ENCODE measurements at places on chromosomes 7 and 10.

DNA sequence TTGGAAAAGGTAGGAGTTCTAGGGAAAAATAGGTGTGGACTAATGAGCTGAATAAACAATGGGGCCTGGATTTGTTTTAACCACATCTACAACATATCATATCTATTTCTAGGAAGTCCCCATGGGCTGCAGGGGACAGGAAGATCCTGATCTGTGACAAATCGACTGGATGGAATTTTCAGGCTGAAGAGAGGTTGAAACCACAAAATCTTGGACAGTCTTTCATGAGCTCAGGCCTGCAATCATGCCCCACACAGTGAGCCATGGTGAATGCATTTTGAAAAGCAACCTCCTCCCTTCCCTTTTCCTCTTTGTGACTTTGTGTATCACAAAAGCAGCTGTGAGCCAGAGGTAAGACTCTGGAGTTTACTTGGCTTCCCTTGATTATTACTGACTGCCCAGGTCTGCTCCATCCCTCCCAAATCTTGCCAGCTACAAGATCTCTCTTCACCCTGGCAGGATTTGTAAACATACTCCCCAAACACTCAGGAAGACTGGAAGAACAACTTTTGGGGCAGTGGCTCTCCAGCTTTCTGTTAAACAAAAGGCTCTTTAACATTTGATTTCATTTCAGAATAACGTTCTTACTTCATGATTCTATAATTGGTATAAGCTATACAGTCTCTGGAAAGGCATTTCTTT, 66.4 kb downstream of the ASAH2B start:
- no peak for DNase-seq

GRCh38 chr10:132077091-132077490, 11.3 kb downstream of the JAKMIP3 start:
- DNase-seq: no peak

- DNase-seq: no peak
These were observed 1.3 kb upstream of the PPRC1 start for GRCh38 chr10:102131286-102132170.

DNA sequence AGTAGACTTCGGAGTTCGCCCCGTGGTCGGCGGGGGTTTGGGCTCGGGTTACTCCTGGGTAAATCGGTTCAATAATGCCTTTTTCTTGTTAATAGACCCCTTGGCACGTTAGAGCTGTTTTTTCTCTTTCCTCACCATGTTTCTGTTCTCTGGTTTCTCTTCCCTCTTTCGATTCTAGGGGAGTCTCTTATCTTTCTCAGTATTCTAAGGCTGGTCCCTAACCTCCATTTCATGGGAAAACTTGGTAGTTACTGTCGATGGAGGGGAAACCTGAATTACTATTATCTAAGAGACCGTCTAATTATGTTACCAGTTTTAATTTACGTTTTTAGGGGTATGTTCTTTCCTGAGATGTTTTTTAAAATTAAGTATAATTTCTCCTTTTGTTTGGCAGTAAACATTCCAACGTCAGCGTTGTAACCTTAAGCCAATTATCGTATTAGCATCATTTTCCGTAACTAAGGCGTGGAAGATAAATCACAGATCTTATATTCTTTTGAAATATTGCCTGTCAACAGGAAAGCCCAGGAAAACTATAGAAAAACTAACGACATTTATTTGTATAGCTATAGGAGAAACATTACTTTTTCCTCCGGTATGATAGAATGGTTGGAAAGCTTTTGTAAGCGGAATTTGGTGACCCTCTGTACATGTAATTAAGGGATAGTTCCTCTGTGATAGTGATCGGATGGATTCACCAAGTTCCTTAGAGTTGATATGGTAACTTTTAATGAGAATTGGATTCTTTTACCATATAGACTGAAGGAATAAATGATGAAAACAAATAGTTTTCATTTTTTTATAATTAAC, 847 bp downstream of the BTAF1 start:
- DNase-seq: no peak

DNA sequence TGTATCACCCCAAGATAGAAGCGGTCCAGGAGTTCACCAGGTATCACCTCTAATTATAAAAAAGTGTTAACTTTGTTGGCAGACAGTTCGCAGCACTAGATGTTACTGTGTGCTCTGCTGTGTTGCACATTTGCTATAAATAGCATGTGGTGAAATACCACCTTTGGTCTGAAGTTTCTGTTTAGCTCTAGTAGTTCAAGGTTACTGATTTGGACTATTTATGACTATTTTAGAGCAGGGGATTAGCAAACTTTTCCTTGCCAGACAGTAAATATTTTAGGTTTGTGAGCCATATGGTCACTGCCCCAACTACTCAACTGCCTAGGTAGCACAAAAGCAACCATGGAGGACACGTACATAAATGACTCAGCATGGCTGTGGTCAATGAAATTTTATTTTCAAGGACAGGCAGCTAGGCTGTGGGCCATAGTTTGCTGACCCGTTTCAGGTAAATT, 16.5 kb downstream of the DENND10 start:
- no peak for DNase-seq

- no peak for DNase-seq
These were observed 47.1 kb upstream of the NCAPG2 start for GRCh38 chr7:158751751-158752150.

- DNase-seq: no peak
These were observed 42.4 kb downstream of the STARD3NL start for GRCh38 chr7:38220452-38220851.

GRCh38 chr7:150992051-150992640, 1.3 kb downstream of the NOS3 start:
- DNase-seq: no peak

- DNase-seq: no peak
These were observed 515 bp downstream of the TBX20 start for GRCh38 chr7:35253460-35253709.

DNA sequence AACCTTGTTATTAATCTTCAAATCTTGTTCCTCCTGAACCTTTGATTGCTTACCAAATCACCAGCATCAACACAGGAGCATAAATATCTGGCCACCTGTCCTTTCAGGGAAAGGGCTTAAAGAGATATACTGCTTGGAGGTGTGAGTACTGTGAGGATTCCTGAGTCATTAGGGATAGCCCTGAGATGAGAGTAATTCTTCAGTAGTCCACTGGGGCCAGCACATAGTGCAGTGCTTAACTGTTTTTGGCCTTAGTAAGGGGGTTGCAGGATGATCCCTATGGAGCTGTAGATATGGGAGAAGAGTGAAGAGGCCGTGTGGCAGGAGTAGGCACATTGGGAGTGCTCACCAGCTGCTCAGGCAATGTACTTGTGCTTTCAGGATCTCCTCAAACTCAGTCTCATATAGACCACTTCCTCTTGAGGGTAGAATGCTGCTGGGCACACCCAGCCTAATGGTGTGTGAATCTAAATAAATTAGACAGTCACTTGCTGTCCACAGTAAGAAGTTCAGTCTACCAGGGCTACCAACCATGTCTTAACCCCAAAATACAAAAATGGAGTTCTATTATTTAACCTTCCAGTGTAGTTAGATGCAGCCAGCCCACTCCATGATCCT, 26.5 kb upstream of the GPR141 start:
- no peak for DNase-seq

DNA sequence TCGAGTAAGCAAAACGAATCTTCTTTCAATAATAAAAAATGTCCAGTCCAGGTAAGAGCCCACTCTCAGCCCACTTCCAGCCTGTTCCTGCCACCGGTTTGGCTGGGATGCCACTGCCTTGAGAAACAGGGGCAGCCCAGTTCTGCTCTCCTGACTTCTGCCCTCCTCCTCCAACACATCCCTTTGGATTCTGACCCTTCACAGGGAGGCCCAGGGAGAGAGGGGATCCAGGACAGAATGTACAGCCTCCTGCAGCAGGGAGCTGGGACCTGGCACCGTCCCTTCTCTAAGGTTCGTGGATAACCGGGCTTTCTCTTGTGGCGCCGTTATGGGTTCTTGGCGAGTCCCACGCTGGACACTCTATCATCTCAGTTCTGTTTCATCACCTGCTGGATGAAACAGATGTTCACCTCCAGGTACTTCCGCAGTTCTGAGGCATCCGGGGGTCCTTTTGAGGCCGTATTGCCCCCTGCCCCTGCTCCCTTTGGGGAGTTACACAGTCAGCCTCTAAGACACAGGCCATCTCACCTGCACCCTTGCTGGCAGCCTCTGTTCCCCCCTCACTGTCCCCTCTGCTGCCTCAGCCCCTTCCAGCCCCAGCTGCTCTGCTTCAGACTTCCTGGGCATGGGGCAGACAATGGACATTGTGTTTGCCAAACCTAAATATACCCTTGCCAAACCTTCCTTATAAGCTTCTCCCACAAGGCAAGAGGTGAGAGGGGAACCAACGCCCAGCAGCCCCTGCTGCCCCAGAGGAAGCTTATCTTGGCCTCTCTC, 203.8 kb upstream of the ZMIZ1 start:
- no peak for DNase-seq

DNA sequence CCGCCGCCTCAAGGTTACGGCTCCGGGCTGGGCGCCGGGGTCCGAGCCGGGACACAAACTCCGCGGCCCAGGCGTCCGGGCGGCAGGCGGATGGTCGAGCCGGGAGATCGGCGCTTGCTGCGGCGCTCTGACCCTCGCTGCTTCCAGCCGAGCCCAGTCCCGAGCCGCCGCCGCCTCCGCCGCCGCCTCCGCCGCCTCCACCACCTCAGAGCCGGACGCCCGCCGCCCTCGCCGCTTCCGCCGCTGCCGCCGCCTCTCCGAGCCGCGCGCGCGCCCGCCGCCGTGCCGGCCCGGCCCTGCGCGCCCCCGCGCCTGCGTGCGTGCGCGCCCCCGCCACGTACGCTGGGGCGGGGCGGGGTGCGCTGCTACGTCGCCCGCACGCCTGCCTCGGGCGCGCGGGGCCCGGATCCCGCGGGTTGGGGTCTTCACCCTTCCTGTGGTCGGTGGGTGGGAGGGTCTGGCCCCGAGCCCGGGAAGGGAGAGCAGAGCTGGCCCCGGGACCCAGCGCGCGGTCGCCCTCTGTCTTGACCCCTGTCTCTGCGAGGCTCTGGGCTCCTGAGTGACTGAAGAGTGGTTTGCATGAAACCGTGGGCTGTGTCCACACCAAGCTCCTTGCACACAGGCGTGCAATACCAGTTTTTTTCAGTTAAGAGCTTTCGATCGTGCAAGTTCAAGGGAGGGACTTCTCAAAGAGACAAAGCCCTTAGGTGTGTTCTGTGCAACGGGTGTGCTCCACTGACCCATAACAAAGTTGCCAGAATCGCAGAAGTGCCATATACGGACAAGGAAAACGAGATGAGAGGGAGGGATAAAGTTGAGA, at the start of gene SMURF1:
SMURF1 (minus strand) TSS at position 256 of the 820 bp plus-strand sequence. CDS start 328 bp downstream, outside the sequence.
- no peak for DNase-seq

DNA sequence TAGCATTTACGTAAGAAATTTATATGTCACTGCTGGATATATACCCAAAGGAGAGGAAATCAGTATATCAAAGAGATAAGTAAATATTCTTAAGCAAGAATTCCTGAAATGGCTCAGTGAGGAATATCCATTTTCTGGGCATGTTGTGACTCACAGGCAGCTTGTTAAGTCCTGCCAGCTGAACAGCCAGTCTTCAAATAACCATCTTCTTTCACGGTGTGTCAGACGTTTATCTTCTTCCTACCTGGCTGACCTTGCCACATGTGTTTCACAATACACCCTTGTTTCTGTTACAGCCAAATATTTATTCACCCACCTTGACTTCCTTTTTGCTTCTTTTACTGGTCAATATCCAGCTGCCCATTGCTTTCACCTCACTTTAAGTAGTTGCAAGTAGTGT, 648.1 kb downstream of the ANKRD7 start:
- no peak for DNase-seq

DNA sequence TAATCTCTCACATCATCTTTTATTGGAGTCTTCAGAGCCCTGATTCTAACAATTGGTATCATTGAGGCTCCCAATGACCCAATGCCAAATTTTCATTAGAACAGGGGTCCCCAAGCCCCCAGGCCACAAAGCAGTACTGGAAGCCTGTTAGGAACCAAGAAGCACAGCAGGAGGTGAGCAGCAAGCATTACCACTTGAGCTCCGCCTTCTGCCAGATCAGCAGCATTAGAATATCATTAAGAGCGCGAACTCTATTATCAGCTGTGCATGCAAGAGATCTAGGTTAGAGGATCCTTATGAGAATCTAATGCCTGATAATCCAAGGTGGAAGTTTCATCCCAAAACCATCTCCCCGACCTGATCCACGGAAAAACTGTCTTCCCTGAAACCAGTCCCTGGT, 23.1 kb downstream of the KIF5B start:
- no peak for DNase-seq

DNA sequence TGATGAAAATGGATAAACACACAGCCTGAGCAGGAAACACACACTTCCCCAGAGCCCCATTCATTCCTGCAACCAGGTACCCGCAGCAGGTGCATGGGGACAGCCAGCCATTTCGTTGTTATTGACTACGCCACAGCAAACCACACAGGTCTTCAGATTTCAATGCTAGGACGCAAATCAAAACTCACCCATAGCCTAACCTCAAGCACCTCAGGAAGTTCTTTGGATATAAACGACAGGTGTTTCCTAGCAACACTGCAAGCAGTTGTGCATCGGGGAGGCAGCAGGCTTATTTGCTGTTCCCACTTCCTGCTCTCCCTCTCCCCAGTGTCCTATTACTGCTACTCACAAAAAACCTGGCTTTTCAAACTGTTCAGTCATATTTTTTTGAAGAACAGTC, 176.5 kb upstream of the FRMD4A start:
- no peak for DNase-seq

DNA sequence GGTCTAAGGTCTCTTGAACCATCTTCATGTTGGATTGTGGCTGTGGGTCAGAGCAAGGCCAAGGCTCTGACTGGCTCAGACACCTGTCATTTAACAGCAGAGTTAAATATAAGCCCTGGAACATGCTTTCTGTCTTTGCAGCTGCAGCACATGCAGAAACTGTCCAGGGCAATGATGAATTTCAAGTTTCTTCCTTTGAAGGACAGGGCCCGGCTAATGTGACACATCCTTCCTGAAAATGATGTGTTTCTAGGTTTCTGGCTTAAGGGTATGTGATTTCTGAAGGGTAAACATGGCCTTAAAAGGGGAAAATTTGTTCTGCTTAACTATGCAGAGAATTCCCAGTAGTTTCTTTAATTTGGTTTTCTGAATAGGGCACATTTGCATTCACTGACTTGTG, 34.0 kb upstream of the SLC35B4 start:
- no peak for DNase-seq

GRCh38 chr10:125967533-125967932, 71.2 kb downstream of the FANK1 start:
- no peak for DNase-seq

GRCh38 chr10:61050120-61050745, 106.2 kb upstream of the RHOBTB1 start:
- no peak for DNase-seq

GRCh38 chr10:132514821-132515520, 22.6 kb upstream of the INPP5A start:
- no peak for DNase-seq
